ENCODE measurements at places on chromosomes 5 and 9.

GRCh38 chr5:122705851-122706250, 69.0 kb upstream of the SNX2 start:
- H3K27me3 ChIP-seq: peaks cover 1% of the 10 kb centered on the region

GRCh38 chr5:39783756-39784421, 359.1 kb upstream of the DAB2 start:
- H3K4me3 ChIP-seq: no peak overlapping the region
- H3K27ac ChIP-seq: no peak overlapping the region
- H3K4me1 ChIP-seq: no peaks in the 10 kb centered on the region
- no peak for DNase-seq
- peaks cover 8% of the 10 kb centered on the region for H3K27me3 ChIP-seq

DNA sequence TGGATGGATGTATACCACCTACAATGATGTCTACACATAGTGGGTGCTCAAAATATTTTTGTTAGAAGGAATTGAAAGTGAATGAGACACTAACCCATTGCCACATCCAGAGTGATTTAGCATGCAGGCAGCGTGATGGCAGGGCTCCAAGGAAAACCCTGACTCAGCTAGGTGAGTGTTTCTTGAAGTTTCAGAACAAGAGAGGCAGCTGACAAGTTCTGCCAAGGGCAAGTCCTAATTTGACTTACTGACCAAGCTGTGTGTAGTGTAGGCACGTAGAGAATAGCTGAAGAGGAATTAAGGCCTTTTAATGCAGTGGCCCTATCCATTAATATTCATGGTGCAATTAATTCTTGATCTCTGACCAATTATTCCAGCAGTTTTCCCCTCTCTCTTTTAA, 107.8 kb upstream of the ATP10B start:
- H3K4me1 ChIP-seq: no peaks in the 10 kb centered on the region
- no peak for DNase-seq
- no peak overlapping the region for H3K27ac ChIP-seq

GRCh38 chr9:2119566-2119965, 104.4 kb downstream of the SMARCA2 start:
- H3K4me1 ChIP-seq: peaks cover 4% of the 10 kb centered on the region
- H3K4me3 ChIP-seq: no peak overlapping the region
- no peak overlapping the region for H3K27ac ChIP-seq
- DNase-seq: no peak
- H3K27me3 ChIP-seq: no peaks in the 10 kb centered on the region

- H3K4me1 ChIP-seq: peaks cover 94% of the 10 kb centered on the region
- H3K4me3 ChIP-seq: no peak overlapping the region
- H3K36me3 ChIP-seq: peaks cover 47% of the 10 kb centered on the region
- H3K27me3 ChIP-seq: peaks cover 24% of the 10 kb centered on the region
Measured at GRCh38 chr9:33133186-33133585, 34.0 kb downstream of the B4GALT1 start.

GRCh38 chr9:113360242-113360842, 11.0 kb downstream of the BSPRY start:
- H3K27ac ChIP-seq: no peak overlapping the region
- H3K4me3 ChIP-seq: no peak overlapping the region
- H3K36me3 ChIP-seq: peaks cover 3% of the 10 kb centered on the region
- no peaks in the 10 kb centered on the region for H3K4me1 ChIP-seq
- H3K27me3 ChIP-seq: no peaks in the 10 kb centered on the region

DNA sequence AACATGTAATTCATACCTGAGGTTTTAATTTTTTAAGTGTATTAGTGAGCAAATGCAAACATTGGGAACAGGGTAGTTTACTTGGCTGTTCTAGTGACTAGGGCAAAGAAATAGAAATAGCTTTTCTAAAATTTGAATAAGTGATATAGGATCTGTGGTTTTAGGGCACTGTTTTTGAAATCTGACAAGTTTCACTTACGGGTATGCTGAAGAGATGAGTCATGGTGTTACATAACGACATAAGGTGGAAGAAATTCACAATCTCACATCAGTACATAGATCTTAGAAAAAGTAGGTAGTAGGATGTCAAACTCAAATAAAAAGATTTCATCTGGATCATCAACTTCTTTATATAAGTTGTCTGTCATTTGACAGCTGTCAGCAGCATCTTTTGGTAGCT, 772.3 kb downstream of the MAT2B start:
- no peaks in the 10 kb centered on the region for H3K27me3 ChIP-seq
- H3K27ac ChIP-seq: no peak overlapping the region
- DNase-seq: no peak
- no peak overlapping the region for H3K4me3 ChIP-seq

DNA sequence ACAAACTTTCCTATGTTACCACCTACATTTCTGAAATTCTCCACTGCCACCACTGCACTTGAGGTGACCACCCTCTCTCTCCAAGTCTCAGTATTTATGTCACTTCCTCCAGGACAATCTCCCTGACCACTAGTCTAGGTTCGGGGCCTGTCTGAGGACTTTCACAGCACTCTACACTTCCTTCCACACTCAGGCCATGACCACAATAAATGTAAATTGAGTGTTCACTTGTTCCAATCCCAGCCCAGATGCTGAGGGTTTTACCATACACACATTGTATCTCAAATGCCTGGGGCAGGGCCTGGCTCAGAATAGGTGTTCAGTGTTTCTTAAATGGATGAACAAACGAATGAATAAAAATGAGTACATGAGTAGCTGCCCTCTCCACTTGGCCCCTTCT, 26.9 kb upstream of the CCNG1 start:
- H3K4me3 ChIP-seq: no peak overlapping the region
- peaks cover 5% of the 10 kb centered on the region for H3K27me3 ChIP-seq
- no peak for DNase-seq
- peaks cover 13% of the 10 kb centered on the region for H3K4me1 ChIP-seq
- no peak overlapping the region for H3K27ac ChIP-seq
- H3K36me3 ChIP-seq: no peaks in the 10 kb centered on the region

- H3K4me3 ChIP-seq: no peak overlapping the region
- no peak for DNase-seq
- H3K27ac ChIP-seq: no peak overlapping the region
- no peaks in the 10 kb centered on the region for H3K4me1 ChIP-seq
- H3K36me3 ChIP-seq: peaks cover 7% of the 10 kb centered on the region
- H3K27me3 ChIP-seq: no peaks in the 10 kb centered on the region
Measured at GRCh38 chr5:139079991-139080610, 118.1 kb downstream of the SIL1 start.

GRCh38 chr9:130235558-130236435, 29.8 kb upstream of the HMCN2 start:
- H3K4me3 ChIP-seq: peak overlapping the region; percentile 38
- no peak overlapping the region for H3K27ac ChIP-seq
- H3K4me1 ChIP-seq: peaks cover 9% of the 10 kb centered on the region

- H3K4me3 ChIP-seq: no peak overlapping the region
- DNase-seq: no peak
- no peak overlapping the region for H3K27ac ChIP-seq
- no peaks in the 10 kb centered on the region for H3K4me1 ChIP-seq
Measured at GRCh38 chr5:123450114-123450513, 26.9 kb upstream of the CEP120 start.

GRCh38 chr5:113194125-113194524, 217.5 kb downstream of the DCP2 start:
- DNase-seq: no peak
- H3K4me1 ChIP-seq: no peaks in the 10 kb centered on the region
- H3K4me3 ChIP-seq: no peak overlapping the region
- peaks cover 5% of the 10 kb centered on the region for H3K27me3 ChIP-seq

DNA sequence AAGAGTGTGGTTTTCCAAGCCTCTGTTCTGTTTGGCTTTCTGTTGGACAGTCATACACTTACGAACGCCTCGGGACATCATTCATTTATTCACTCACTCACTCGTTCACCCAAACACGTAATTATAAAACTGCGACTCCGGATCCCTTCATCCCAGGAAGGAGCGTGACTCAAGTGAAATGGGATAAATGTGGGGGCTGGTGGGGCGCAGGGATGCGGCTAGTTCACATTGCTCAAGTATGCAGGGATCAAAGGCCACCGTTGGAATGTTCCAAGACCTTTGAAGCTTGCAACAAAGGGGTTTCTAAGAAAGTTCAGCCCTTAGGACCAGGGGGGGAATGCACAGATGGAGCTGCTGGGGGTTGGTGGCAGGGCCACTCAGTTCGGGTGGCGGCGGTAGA, 64.2 kb downstream of the CFAP77 start:
- no peak overlapping the region for H3K4me3 ChIP-seq

GRCh38 chr5:42545038-42545437, 121.8 kb downstream of the GHR start:
- peaks cover 7% of the 10 kb centered on the region for H3K27me3 ChIP-seq
- no peaks in the 10 kb centered on the region for H3K4me1 ChIP-seq
- DNase-seq: no peak

DNA sequence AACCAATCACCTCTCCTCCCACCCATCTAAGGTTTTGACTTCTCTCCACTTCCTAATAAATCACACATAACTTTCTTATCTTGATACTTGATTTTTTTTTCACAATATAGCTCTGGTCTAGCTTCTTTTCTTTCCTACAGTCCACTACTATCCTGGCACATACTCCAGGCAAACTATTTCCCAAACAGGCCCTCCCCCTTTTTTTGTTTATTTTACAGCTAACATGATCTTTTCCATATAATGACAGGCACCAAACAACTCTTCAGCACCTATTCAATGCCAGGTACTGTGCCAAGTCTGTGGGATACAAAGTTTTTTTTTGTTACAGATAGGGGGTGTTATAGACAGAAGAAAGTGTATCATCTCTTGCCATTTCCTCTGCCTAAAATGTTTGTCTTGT, 7.9 kb downstream of the TYRP1 start:
- no peaks in the 10 kb centered on the region for H3K4me1 ChIP-seq
- H3K27ac ChIP-seq: no peak overlapping the region
- no peak overlapping the region for H3K4me3 ChIP-seq
- no peak for DNase-seq

- H3K27me3 ChIP-seq: no peaks in the 10 kb centered on the region
- no peaks in the 10 kb centered on the region for H3K36me3 ChIP-seq
- H3K4me1 ChIP-seq: peaks cover 6% of the 10 kb centered on the region
- H3K27ac ChIP-seq: no peak overlapping the region
- no peak for DNase-seq
Measured at GRCh38 chr5:132671000-132671399, 2.8 kb upstream of the IL4 start.

DNA sequence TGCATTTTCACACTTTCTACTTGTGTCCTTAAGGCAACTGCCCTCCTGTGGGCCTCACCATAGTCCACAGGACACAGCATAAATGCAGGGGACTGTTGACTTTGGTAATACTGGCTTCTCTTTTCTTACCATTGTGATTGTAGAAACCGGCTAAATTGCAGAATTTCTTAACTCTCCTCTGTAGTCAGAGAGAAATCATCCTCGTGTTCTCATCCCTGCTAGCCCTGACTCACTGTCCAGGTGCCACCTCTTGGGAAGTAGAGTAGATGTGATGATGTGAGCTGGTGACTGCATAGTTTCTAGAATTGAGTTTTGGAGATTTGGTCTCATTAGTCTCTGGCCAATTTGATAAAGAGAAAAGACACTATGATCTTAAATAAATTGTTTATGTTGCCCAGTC, 5.5 kb downstream of the PHF24 start:
- H3K4me1 ChIP-seq: no peaks in the 10 kb centered on the region
- no peak overlapping the region for H3K27ac ChIP-seq
- H3K4me3 ChIP-seq: no peak overlapping the region

GRCh38 chr5:34680896-34681295, 24.8 kb downstream of the RAI14 start:
- peaks cover 2% of the 10 kb centered on the region for H3K27me3 ChIP-seq
- no peak overlapping the region for H3K27ac ChIP-seq
- no peaks in the 10 kb centered on the region for H3K4me1 ChIP-seq
- no peak overlapping the region for H3K4me3 ChIP-seq
- no peaks in the 10 kb centered on the region for H3K36me3 ChIP-seq

- DNase-seq: no peak
- H3K27ac ChIP-seq: no peak overlapping the region
- no peaks in the 10 kb centered on the region for H3K36me3 ChIP-seq
- no peak overlapping the region for H3K4me3 ChIP-seq
- H3K27me3 ChIP-seq: peaks cover 2% of the 10 kb centered on the region
Measured at GRCh38 chr5:118616281-118616680, 372.1 kb downstream of the DTWD2 start.

DNA sequence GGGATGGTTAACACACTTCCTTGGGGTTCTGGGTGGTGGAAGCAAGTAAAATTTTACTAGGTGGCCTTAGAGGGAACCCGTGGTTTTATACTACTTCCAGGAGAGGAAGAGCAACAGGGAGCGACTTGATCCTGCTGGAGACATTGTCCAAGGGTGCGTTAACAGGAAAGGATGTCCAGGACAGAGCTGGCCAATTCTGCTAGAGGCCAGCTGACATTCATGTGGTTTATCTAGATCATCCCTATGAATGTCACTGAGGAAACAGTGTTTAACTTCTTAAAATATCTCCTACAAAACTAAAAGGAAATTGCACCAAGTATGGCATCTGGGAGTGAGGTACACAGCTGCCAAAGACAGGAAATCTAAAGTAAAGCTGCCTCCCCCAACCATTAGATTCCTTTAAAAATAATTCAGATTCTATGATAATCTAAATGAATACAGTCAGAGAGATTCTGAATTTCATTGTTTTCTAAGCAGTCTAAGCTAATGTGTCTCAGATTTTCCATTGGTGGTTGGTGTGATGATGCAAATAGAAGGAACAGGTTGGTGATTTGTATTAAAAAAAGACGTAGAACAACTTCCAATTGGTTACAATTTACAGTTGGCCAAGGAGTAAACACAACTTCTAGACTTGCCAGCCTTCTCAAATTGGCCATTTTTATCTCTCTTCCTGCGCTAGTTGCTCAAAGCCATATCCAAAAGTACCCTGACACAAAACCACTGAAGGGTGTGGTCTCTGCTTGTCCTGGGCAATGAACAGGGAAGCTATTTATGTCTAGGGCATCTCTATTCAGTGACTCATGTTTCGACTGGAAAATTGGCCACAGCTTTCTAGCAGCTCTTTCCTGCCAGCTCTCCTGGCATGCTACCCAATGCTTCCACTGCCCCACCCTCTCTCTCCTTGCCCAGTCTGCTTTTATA, 574.7 kb upstream of the MEF2C start:
- H3K27ac ChIP-seq: no peak overlapping the region
- peaks cover 4% of the 10 kb centered on the region for H3K27me3 ChIP-seq
- H3K4me1 ChIP-seq: no peaks in the 10 kb centered on the region
- no peaks in the 10 kb centered on the region for H3K36me3 ChIP-seq
- no peak for DNase-seq

GRCh38 chr5:106649031-106649430, 1021.7 kb downstream of the EFNA5 start:
- H3K4me3 ChIP-seq: no peak overlapping the region
- no peaks in the 10 kb centered on the region for H3K36me3 ChIP-seq
- no peak for DNase-seq

DNA sequence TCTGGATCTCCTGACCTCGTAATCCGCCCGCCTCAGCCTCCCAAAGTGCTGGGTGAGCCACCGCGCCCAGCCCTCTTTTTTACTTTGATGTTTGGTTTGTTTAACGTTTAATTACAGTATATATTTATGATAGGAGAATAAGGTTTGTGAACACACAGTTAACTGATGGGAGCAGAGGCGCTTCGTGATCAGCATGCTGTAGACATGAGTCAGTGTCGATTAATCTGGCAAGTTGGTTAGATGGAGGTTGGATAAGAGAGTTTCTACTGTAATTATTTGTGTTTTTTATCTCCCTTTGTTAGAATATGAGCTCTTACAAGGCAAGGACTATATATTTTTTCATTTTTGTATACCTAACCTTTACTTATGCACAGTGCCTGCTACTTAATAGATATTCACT, 14.3 kb downstream of the ATG10 start:
- no peak overlapping the region for H3K4me3 ChIP-seq
- DNase-seq: no peak
- H3K27me3 ChIP-seq: no peaks in the 10 kb centered on the region
- peaks cover 24% of the 10 kb centered on the region for H3K36me3 ChIP-seq
- no peak overlapping the region for H3K27ac ChIP-seq

GRCh38 chr5:172285226-172286143, 1.9 kb upstream of the UBTD2 start:
- peak overlapping the region; percentile 84 for H3K4me3 ChIP-seq
- H3K27ac ChIP-seq: no peak overlapping the region
- peaks cover 3% of the 10 kb centered on the region for H3K36me3 ChIP-seq
- peaks cover 26% of the 10 kb centered on the region for H3K4me1 ChIP-seq

Measured in immature natural killer cell (primary cell).